ENCODE measurements at places on chromosomes 11 and 22.

DNA sequence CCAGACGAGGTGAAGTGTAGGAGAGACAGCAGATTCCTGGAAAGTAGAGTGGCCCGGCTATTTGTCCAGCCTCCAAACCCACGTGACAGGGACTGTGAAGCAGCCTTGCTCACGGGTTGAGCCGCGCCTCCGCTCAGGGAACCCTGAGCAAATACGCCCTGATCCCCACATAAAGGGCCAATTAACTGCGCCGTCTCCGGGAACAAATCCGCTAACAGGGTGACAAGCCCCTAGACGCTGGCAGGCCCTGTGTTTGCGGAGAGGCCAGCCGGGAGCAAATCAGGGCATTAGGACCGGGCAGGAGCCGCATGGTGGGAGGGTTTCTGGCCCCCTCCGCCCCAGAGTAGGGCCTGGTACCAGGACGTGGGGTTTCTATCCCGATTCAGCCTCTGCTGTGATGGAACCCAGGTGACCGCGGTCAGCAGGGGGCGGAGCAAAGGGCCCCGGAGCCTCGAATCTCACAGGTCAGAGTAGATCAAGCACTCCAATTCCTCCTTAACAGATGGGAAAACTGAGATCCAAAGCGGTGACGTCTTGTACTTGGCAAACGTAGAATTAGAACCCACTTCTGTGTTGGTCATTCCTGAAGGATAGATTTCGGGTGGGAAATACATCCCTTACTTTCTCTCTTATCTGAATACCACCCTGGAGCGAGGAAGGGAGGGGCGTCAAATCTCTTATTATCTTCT lies 2.0 kb upstream of the ROBO3 start:
- no peak for DNase-seq

DNA sequence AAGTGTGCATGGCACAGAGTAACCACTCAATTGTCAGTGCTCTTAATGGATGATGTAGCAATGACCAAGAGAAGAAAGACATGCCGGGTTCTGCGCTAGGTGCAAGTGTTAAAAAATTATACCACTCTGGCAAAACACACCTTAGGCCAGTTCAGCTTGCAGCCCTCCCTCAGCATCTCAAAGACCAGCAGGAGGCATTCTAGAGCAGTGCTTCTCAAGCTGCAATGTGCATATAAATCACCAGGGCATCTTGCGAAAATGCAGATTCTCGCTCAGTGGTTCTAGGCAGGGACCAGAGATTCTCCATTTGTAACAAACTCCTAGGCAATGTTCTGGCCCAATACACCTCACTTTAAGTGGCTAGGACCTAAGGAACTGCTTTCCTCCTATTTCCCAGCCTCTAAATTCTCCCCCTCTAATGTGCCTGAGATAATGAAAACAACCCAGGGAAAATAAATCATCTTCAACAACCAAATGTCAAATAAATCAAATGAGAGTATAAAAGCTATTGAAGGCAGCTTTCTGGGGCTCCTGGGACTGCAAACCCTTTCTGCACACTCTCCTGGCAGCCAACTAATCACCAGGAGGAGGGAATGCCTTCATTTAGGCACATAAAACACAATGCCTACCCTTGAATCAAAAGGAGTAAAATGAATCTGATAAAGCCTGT lies 337.2 kb upstream of the API5 start:
- DNase-seq, result no peak

GRCh38 chr22:38431266-38432010 lies 23.6 kb downstream of the KCNJ4 start:
- DNase-seq, result no peak

DNA sequence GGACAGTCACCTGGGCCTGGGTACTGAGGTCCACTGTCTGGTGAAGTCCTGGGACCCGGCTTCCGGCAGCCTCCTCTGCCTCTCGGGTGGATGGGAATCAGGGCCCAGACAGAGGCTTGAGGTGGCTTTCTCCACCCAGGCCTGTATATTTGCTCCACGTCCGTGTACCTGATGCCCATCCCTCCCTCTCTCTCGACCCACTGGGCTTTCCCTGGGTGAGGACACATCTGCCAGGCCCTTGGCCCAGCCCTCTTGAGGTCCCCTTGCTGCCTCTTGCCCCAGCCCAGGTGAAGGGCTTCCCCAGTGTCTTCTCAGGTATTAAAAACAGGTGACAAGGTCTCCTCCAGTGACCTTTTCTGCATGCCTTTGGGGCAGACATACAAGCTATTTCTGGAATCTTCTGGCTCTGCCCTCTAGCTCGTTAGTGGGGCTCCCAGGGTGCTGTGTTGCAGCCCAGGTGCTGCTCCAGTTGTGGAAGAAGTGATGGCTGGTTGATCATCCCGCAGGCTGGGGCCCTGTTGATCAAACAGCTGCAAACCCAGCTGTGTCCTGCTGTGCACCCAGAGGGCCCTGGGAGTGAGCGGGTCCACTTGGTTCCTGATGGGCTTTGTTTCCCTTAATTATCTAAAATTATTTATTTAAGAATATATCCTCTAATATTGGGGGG lies 25.5 kb upstream of the ACR start:
- no peak for DNase-seq

DNA sequence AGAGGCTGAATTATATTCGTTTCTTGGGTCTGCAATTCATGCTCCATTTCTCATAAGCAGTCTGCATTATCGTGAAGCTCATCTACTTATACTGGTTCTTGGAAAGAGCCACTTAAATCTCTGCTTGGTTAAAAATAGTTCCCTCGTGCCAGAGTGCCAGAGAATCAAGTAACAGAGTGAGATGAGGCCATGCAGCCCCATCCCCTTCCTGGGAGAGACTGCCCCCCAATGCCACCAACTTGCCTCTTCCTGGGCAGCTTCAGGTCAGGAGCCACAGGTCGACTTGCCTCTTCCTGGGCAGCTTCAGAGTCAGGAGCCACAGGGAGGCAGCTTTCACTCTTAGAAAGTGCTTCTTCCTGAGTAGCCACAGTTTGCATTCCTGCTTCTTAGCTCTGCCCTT lies 223.9 kb upstream of the ZBED5 start:
- no peak for DNase-seq

- DNase-seq, result no peak
Observed at GRCh38 chr11:9747229-9747628, 83.4 kb downstream of the SWAP70 start.

GRCh38 chr11:34261820-34262219 lies 96.0 kb downstream of the ABTB2 start:
- no peak for DNase-seq
